ENCODE measurements at places on chromosomes 4 and X.
A peak's percentile ranks its signal among the peaks of the same experiment; 100 is the strongest.

- DNase-seq: no peak
These were observed 70.8 kb downstream of the PTPN13 start for GRCh38 chr4:86664959-86665358.

- DNase-seq: peak; percentile 74
These were observed 19.6 kb upstream of the LCORL start for GRCh38 chr4:18041114-18041513.

- peak; percentile 57 for DNase-seq
These were observed 84.3 kb upstream of the CLDN34 start for GRCh38 chrX:9882669-9883446.

DNA sequence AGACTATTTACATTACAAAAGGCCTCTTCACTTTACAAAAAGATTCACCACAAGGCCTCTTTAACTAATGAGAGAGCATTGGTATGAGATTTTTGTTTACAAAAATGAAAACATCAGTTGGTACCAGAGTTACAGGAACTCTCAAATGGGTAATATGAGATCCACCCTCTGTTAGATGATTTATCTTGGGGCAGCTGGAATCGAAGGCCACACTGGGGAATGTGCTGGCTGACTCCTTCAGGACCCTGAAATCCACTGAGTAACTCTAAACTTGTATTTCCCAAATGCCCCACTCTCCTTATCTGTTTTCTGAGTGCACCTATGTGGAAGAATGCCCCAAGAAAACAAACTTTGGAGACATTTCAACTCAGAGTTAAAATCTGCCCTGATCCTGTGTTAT lies 232.9 kb upstream of the F9 start:
- DNase-seq: no peak

- no peak for DNase-seq
These were observed 47.6 kb upstream of the LNX1 start for GRCh38 chr4:53638919-53639318.

Measured in trophoblast cell (in vitro differentiated cells and primary cell).